ENCODE measurements at places on chromosomes 3 and 15. TPM values are rescaled to one million over a fixed set of nuclear protein-coding genes. Genes with fewer than 3 reads are reported as not detected.
A peak's percentile ranks its signal among the peaks of the same experiment; 100 is the strongest.

DNA sequence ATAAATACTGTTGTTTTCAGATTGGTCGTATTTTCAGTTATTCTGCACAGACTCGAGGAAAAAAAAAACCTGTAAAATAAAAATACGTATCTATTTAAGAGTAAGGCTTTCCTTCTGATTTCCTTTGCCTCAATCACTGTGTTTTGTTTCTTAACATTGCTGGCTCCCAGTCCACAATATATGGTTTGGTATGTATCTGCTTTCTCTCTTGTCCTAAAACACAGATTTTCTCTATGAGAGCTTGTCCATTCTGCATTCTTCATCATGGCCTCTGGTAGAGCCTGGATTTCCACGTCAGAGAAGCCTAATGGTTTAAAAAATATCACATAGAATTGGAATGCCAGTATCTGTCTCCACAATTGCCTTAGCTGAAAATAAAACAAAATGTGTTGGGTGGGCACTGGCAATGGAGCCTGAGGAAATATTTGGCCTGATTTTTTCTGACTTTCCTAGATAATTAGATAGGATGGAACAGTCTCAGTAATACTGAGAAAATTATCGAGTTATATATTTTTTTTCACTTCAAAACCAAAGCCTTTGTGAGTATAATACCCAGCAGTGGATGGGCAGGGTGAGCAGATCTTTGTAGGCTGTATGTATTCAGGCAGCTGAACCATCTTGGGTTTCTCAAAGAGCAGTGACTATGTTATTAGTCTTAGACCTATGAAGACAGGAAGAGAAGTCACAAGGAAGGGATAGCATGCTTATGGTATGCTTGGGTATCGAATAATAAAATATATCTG lies 1.9 kb downstream of the CD200 start:
- DNase-seq = no peak

DNA sequence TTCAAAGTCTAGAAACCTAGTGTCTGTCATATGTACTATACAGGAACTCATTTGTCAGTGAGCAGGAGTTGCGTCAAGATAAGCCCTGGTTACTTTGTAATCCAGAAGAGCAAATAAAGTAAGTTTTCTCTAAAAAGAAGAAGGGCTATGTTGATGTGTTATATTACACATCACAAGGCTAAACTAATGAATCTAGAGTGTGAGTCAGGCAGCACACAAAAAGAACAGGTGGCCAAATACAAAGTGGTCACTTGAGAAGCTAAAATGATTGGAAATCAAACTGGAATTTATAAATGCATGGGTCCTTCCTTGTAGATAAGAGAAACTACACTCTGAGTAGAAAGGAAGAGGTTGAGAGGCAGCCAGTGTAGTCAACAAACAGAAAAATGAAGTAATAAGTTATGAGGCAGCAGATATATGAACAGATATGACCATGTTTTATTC lies 771.6 kb downstream of the DIPK2A start:
- no peak for DNase-seq

The CADPS gene
- not detected for total RNA-seq

The PLSCR4 gene
- 10.1 TPM for total RNA-seq

GRCh38 chr3:122927726-122928125 lies 99.8 kb downstream of the SEMA5B start:
- no peak for DNase-seq

GRCh38 chr3:20658491-20658890 lies 472.5 kb upstream of the SGO1 start:
- peak; percentile 18 for DNase-seq

The MRPS22 gene
- 74.8 TPM for total RNA-seq
